ENCODE measurements at places on chromosomes 13 and 19.

- DNase-seq: no peak
Observed at GRCh38 chr13:104782741-104783140, 1716.5 kb upstream of the SLC10A2 start.

- DNase-seq: no peak
Observed at GRCh38 chr19:17448131-17448967, at the start of gene TMEM221. Gene TMEM221, minus strand, starts transcription at chr19:17448668. Its CDS starts 206 bp downstream, at chr19:17448462.

GRCh38 chr13:77375560-77376108 is 48.7 kb upstream of the MYCBP2 start:
- DNase-seq: no peak

DNA sequence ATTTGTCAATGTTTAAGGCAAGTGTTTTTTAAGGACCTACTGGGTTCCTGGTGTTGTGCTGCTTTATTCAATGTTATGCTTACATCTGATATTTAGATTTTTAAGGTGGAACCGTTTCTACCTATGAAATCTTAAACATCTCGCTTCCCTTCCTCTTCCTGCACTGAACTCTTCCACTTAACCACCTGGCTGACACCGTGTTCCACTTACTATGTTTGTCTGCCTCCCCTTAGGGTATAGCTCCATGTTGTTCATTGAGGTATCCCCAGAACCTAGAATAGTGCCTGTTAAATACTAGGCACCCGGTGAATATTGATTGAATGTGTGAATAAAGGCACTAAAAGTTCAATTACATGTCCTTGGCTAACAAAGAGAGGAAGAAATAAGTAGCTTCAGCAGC is 104.9 kb downstream of the RNF17 start:
- no peak for DNase-seq

GRCh38 chr13:50386541-50387050 is 371.4 kb downstream of the KCNRG start:
- DNase-seq: no peak

DNA sequence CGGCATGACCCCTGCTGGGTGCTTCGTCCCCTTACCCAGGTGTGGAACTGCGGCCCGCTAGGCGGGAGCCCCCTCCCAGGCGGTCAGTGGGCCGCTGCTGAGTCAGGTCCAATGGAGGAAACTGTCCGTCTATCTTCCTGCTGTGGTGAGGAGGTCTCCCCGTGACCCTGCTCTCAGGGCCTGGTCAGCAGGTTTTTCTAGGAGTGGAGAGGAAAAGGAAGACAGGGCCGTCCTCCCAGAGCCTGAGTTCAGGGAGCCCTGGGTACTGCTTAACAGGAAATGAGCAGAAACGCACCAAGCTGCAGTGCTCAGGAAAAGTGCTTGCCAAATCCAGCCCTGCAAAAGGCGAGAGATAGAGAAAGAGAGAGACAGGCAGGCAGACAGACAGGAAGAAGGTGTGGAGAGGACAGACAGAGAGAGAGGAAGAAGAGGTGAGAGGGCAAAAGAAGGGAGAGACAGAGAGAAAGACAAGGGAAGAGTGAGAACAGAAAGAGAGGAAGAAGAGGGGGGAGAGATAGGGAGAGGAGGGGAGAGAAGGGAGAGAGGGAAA is 10.3 kb downstream of the SH3GL1 start:
- no peak for DNase-seq

DNA sequence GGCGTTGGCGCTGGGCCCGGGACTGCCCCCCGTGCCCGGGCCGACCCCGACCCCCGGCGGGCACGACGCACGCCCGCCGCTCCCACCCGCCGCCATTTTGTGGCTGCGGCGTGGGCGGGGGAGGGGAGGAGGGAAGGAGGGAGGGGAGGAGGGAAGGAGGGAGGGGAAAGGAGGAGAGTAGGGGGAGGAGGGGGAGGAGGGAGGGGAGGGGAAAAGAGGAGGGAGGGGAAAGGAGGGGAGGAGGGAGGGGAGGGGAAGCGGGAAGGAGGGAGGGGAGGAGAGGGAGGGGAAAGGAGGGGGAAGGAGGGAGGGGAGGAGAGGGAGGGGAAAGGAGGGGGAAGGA is at the start of gene BTBD2:
TSS of gene BTBD2 (minus strand) at position 107 of the 343 bp plus-strand sequence. CDS start at position 96, 11 bp downstream.
- DNase-seq: peak; percentile 50

DNA sequence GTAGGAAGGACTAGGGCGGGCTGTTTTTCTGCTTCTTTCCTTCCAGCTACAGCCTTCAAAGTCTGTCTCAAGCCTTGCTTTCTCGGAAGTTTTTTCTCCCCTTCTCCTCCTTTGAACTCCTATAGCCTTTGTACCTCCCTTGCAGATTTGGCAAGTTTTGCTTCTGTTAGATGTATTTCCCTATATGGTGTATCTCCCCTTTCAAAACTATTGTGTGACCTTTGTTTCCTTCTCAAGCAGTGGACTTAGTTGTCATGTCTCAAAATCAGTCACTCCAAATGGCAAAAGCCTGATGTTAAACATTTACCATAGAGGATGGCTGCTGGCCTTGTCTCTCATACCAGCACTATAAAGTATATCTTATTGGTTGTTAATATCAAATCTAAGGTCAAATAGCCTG is 152.7 kb downstream of the FLT1 start:
- DNase-seq: no peak

GRCh38 chr13:44181931-44182330 is 191.7 kb upstream of the SERP2 start:
- DNase-seq: no peak

DNA sequence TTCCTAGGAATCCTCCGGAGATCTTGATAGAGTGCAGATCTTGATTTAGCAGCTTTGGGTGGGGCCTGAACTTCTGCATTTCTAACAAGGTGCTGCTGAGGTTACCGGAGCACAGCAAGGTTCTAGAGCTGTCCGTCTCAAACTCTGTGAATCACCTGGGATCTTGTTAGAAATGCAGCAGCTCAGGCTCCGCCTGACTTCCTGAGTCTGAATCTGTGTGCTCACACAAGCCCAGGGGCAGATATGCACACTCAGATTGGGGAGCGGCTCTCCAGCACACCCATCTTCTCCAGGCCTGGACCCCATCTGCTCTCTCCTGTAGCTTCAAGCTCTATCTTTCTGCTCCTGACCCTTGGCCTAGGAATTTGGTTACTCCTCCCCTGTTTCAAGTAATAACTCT is 3.5 kb upstream of the TEX26 start:
- no peak for DNase-seq

DNA sequence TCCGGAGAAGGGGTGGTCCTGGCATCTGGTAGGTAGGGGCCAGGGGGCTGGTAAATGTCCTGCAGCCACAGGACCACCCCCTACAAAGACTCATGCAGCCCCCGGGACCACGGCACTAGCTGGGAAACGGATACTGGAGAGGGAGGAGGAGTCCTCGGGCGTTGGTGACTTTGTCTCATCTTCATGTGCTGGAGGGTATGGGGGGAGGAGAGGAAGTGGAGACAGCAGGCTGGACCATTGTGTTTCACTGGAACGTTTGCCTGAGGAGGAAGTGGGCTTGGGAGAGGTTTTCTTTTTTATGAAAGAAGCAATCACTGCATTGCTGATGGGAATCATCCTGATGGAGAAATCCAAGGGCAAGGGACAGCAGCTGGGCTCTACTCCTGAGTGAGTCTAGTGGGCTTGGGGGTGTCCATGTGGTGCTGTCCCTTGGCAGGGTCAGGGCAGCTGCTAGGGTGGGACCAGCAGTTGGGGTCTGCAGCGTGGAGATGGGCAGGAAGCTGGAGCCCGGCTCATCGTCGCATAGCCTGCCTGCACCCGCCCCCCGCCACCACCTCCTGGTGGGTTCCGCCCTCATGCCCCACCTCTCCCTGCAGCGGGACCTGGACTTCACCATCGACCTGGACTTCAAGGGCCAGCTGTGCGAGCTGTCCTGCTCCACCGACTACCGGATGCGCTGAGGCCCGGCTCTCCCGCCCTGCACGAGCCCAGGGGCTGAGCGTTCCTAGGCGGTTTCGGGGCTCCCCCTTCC is 1.7 kb upstream of the ADM5 start:
- DNase-seq: no peak

GRCh38 chr19:4373601-4374497 is 26.5 kb downstream of the SH3GL1 start:
- no peak for DNase-seq

DNA sequence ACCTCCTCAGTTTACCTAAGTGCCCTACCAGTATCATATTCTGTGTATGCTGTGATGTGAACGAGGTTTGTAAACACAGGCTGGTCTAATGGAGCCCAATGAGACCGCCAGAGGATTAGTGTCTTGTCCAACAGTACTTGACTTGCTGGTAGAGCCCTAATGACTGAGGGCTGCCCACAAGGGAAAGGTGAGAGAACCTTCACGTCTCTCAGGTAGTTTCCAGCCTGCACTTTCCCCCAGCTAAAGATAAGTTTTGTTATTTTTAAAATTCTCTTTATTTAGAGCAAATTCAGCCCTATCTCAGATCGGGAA is 498 bp upstream of the RBM26 start:
- no peak for DNase-seq

GRCh38 chr19:14577885-14578427 is 4.9 kb upstream of the CLEC17A start:
- no peak for DNase-seq

DNA sequence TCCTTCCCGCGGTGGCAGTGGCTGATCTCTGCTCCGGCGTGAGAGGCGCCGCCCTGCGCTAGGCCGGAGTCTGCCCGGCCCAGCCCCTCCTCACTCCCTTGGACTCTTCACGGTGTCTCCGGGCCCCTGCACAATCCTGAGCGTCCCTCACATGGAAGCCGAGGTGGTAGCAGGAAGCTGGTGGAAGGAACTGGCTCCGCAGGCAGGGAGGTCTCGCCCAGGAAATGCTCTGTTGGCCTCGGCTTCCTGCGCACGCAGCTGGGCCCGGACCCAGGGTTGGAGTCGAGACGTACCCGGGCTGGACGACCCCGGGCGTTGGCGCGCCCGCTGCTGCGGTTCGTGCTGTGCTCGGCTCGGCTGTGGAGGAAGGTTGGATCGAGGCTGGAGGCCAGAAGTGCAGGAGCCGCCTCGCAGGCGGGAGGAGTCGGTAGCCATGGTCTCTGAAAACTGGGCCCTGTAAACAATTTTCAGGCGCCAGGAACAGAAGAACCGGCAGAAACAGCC is 46.3 kb downstream of the ZNF724 start:
- DNase-seq: no peak

GRCh38 chr13:51674276-51674675 is 90.0 kb downstream of the WDFY2 start:
- no peak for DNase-seq

DNA sequence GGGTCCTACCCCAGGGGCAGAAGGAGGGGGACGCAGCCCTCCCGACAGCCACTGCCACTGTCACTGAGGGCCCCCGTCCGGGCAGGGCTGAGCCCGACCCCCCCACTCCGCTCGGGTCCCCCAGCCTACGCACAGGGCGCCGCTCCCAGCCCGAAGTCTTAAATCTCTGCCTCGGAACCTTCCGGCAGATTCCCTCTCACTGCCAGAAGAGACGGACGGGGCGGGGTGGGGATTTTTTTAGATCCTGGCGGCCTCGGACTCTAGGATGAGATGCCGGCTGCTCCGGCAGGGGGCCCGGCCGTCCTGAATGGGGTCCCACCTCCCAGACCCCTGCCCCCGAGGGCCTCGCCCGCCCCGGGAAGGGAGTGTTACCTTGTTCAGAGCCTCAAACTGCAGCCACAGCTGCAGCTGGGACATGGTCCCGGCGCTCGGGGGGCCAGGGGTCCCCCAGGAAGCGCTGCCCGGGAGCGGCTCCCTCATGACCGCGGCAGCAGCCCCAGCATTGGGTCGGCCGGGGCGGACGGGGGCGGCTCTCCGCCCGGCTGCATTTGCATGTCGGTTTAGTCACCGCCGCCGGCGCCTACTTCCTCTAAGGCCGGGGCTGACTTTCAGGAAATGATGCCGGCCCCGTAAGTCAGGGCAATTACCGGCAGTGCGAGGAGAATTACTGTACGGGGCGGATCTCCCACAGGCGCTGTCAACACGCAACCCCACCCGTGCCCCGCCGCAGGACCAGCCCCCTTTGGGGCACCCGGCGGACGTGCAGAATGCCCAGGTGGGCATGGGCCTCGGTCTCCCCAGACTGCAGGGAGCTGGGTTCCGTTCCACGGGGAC is 28.1 kb downstream of the GPX4 start:
- DNase-seq: peak; percentile 89

DNA sequence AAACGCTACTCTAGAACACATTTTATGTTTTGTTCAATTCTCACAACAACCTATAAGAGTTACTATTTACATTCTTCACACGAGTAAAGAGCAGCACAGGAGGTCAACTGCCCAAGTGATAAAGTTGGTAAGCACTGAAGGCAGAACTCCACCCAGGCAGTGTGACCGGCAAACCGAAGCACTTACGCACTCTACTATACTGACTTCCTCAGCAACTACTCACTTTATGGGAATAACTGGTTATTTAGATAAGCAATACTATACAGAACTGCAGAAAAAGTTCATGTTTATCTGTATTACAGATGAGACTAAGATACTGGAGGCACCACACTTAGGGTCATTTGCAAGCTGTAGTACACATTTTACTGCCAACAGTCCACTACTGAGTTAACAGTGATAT is 28.8 kb downstream of the FOXO1 start:
- DNase-seq: no peak

GRCh38 chr13:91659256-91660075 is 261.0 kb downstream of the GPC5 start:
- no peak for DNase-seq

- no peak for DNase-seq
Observed at GRCh38 chr13:31468114-31468902, 268.5 kb downstream of the B3GLCT start.

- DNase-seq: no peak
Observed at GRCh38 chr19:45448887-45449299, 18.9 kb upstream of the FOSB start.
